ENCODE measurements at places on chromosomes 1 and 21.

GRCh38 chr1:13930151-13930550 lies 230.2 kb downstream of the PRDM2 start:
- DNase-seq, result peak; percentile 15

GRCh38 chr1:31238612-31238985 lies 1.1 kb downstream of the NKAIN1 start:
- DNase-seq, result no peak

DNA sequence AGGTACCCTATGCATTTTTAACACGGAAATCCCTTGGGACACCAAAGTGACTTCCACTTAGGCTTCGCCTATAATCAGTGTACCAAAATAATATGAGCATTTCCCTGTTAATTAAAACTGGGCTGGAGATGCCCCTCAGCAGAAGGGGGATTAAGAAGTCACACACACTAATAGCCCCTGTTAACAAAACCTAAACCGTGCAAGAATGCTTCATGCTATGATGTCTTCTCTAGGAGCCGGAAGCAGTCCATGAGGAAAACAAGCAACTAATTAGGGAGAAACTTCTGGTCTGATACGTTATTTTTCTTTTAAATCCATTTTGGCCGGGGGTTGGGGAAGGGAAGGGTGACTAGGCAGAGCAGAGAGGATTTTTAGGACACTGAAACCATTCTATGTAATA lies 123.4 kb downstream of the ESRRG start:
- no peak for DNase-seq

- no peak for DNase-seq
Observed at GRCh38 chr1:156200044-156200443, 6.1 kb downstream of the SLC25A44 start.

- DNase-seq, result no peak
Observed at GRCh38 chr1:243465738-243466137, 209.9 kb downstream of the SDCCAG8 start.

DNA sequence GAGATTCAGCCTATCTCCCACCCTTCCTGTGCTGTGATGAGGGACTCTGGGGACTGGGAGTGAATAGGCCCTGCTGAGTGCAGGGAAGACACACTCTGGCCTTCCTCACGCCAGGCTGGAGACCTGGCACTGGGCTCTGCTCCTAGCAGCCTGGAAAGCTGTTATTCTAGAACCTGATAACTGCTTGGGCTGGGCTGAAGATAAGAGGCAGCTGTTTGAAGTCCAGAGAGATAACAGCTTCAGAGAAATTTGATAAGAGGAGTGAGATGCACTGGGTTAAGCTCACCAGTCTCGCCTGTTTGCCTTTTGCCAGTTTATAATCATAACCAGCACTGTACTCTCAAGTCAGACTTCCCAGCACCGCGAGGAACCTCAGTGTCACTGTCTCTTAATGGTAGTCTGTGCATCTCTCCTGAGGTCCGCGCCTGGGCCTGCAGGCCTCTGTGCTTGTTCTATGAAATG lies 46.6 kb upstream of the GPR37L1 start:
- DNase-seq, result no peak

GRCh38 chr21:14869984-14870852 lies 194.6 kb downstream of the NRIP1 start:
- DNase-seq, result no peak

GRCh38 chr1:14677292-14677971 lies 78.9 kb downstream of the KAZN start:
- DNase-seq, result no peak

DNA sequence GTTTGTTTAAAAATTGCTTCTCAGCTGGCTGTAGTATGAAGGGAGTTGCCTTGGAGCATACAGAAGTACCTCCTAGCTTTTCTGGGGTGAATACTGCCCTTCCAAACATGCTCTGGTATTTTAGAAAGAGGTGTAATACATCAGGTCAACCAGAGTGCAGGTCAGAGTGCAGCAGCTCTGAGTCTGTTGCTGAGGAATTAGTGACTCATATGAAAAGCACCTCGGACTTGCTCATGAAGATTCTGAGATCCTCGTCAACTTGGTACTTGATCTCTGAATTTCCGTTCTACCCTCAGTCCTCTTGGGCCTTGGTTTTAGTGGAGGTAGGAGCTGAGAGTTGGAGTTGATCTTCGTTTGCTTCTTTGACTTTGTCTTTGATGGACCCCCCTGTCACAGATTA lies 67.3 kb downstream of the NOS1AP start:
- no peak for DNase-seq

- DNase-seq, result no peak
Observed at GRCh38 chr1:32886828-32887414, 630 bp downstream of the HPCA start.

- DNase-seq, result no peak
Observed at GRCh38 chr1:24872061-24872850, 57.8 kb downstream of the RUNX3 start.

DNA sequence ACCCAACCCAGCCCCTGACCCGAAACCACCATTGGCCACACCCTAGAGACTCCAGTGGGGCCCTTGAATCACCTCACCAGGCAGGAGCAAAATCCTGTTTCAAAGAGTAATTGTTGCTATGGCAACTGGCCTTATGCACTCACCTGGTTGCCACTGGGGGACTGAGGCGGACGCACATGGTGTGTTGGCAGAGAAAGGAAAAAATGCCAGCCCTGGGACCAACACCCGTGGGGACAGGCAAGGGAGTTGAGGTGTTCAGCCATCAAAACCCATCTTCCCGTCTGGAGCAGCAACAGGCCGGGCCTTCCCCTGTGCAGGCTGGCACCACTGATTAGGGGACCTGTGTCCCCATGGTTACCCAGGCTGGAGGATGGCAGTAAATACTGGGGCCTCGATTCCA lies 395.8 kb upstream of the VAMP3 start:
- no peak for DNase-seq

GRCh38 chr1:99849413-99849743 lies 783 bp upstream of the AGL start:
- no peak for DNase-seq

DNA sequence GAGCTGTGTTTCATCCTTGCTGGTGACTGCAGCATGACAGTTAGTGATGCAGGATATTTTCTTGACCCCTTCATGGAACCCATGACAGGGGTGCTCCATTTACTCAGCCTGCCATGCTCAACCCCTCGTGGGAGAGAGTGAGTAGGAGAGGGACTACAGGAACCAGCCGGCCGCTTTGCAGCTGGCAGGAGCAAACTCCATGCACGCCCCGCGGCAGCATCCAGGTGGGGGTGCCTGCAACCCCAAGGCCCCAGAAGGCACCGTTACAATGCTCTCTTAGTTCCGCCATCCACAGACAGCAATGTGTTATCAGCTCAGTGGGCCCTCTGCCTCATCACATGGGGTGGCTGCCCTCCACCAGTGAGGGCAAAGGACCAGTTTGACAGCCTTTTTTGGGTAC lies 135.1 kb downstream of the SLC35F3 start:
- DNase-seq, result no peak

DNA sequence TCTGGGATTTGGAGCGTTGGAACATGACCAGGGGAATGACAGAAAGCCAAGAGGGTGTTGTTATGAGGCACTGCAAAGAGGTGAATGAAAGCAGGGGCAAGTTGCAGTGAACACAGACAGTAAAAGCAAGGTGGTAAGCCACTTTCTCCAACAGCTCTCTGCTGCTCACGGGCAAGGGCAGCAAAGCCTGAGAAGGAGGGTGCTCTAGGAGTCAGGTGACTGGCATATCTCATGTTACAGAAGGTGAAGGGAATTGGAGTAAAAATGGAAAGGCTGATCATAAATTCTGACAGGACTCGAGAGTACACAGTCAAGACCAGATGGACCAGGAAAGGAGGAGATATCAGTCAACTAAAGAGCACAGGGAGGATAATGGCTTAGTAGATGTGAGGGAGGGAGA lies 14.5 kb downstream of the VAV3 start:
- DNase-seq, result no peak

DNA sequence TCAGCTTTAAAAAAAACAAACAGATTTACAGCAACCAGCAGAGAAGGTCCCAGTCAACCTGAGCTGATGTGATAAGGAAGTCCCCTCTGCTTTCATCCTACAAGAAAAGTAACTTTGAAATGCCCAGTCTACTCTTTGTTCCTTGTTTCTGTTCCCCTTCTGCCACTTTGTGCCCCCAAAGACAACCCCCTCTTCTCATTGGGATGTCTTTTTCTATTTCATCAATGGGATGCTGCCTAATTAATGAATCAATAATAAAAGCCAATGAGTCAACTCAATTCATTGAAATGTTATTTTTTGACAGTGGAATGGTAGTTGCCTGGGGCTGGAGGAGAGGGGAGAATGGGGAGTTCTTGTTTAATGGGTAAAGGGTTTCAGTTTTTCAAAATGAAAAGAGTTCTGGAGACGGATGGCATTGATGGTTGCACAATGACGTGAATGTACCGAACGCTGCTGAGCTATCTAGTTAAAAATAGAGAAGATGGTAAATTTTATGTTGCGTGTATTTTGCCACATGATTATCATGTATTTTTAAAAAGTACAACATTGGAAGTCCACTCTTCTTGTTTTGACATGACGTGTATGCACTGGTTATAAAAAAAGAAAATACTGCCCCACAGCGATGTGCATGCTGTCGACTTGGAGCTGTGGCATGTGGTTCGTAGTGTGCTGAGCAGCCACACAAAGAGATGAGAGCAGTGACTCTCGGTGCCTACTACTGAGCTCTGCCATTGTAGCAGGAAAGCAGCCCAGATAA lies 22.4 kb upstream of the PADI2 start:
- DNase-seq, result no peak

- DNase-seq, result no peak
Observed at GRCh38 chr1:2322065-2322571, 69.2 kb downstream of the MORN1 start.

DNA sequence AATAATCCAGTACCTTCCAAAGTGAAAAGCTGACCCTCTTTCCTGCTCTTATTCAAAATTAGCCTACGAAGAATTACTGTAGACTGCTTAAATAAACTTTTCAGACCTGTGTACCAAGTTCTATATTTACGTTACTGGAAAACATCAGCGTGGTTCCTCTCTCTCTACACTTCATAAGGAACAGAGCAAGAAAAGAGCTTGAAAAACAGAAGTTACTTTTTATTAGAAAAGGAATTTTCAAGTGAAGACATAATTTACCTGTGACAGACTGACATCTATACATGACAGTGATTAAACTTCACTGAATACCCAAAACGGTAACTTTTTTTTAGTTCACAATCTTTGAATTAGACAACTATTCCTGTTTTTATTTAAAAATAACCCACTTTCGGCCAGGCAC lies 2.7 kb downstream of the ENAH start:
- no peak for DNase-seq

GRCh38 chr1:36253161-36253862 lies 29.1 kb downstream of the THRAP3 start:
- DNase-seq, result no peak

DNA sequence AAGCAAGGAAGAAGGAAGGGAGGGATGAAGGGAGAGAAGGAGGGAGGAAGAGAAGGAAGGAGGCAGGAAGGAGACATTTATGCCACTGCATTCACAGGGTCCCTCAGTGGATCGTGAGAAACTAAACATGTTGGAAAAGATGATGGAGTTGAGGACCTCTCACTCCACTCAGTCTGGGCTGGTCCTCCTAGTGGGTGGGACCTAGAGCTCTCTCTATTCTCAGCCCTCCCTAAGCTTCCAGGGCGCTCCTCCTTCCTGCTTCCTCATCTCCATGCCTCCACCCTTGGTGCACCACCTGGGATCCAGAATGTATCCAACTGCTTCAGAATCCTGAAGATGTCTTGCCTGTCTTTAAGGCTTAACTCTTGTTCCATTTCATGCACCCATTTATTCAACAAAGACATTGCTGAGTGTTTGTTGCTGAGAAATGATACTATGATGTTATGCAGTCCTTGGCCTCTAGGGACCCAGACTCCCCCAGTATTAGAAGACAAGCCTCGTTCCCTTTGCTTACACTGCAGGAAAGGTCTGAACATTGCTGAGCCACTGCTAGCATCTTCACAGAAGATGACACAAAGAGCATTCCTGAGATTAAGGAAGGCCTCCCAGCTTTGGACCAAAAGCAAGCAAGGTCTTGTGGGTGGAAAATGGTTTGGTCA lies 88.5 kb downstream of the BEND5 start:
- DNase-seq, result no peak

DNA sequence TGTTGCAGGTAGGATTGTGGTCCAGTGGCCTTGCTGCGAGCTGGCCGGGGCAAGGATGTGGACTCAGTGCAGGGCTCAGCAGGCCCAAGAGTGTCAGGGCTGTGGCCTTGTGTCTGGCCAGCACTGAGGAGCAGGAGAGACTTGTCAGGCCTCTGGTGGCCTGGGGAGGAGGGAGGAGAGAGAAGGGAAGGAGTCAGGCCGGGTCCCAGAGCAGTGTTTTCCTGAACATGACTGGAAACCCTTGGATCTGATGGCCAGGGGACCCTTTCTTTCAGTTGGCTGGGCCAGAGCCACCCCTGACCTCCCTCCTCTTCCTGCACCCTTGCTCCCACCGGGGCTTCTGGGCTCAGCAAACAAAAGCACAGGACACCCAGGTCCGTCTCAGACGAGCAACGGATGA lies 5.1 kb downstream of the IBA57 start:
- no peak for DNase-seq

DNA sequence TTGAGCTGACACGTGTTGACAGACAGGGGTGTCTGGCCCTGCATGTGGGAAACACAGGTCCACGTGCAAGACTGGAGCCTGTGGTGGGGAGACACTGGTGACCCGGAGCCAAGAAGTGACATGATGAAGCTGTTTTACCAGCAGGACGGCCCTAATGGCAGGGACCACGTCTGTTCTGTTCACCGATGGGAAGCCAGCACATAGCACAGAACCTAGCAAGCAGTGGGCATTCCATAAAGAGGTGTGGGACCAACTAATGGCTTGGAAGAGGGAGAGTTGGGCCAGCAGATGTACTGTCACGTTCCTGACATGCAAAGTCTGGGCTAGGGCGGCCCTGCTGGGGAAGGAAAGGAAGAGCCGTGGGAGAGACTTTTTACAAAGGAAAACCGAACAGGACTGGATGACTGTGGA lies 15.3 kb downstream of the NAV1 start:
- no peak for DNase-seq

DNA sequence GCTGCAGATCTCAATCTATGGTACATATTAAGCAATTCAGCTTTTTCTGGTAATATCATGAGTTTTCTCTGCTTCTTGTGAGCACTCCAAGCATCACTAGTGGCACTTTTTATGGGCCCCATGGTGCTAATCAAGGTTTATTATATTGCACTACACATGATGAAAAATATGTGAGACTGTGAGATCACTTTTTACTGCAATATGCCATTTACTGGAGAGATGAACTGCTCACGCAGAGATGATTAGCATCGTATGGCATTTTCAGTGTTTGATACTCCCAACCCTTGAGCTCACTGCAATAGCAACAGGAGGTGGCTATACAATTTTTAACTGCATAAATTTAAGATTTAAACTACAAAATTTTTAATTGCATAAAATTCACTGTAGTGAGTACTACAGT lies 8.7 kb upstream of the KCNK1 start:
- DNase-seq, result no peak

DNA sequence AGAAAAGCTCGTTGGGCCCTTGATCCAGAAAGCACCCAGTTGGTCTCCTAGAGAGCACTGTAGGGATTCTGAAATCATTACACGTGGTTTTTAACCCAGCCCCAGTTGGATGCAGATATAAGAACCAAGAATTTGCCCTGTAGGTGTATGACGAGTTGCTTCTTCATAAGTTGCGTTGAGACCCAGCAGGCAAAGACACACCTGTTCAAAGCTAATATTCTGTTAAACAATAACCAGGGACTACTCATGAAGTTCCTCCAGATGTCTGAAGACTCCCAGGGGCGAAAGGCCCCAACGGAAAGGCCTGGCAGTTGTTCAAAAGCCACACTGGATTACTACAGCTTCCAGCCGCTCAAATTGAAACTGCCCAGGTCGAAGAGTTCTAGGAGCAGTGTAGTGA lies 88.6 kb upstream of the HNRNPU start:
- DNase-seq, result no peak

Measured in stimulated activated CD8-positive, alpha-beta memory T cell treated with anti-CD3 and anti-CD28 coated beads, Interleukin-4, amount 100 ng/mL, for 24 hours (primary cell).